ENCODE measurements at places on chromosomes 4 and X.

DNA sequence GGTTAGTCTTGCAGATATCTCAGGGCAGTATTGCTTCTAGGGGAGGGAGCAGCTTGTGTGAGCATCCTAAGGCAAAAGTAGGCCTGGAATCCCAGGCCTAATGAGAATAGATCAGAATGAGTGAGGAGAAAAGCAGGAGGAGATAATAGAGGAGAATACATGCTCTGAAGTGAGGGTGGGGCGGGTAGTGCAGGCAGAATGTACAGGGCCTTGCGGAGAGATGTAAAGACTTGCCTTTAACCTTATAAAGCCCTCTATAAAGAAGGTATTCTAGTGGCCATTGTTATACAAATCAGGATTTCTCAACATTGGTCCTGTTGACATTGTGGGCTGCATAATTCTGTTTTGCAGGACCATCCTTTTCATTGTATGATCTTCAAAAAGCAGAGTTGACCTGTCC, 855.3 kb downstream of the PCDH7 start:
- DNase-seq: no peak

DNA sequence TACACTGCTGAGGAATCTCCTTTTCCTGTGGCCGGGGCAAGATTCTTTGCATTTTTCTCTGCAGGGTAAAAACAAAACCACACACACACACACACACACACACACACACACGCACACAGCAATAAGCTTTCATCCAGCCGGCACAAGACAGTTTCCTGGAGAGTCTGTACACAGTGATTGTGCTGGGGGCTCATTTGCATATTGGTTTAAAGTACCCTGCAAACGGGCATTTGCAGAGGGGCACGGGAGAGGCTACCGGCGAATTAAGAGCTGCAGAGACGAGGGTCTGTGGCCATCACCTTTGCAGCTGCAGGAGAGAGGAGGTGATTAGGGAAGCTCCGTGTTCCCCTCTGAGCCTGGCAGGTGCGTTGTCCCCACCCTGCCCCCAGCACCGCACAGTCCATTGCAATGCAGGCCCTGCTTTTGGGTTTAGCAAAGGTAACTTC, 219.9 kb downstream of the SHOX start:
- DNase-seq: no peak

DNA sequence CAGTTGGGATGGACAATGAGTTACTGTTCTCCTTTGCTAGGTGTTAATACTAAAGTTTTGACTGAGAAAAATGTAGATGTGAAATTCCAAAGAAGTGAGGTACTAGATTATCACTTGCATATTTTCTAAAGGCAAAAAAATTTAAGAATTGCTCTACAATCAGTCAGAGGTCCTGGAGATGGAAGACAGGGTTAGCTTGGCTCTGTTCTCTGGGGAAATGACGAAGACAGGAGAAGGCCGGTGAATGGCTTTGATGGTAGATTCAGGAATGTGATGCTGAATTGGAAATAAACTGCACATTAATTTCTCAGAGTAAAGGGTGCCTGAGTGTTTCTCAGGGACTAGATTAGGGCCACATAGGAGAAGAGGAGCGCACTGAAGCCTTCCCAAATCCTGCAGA, 214.0 kb upstream of the LEF1 start:
- no peak for DNase-seq

GRCh38 chr4:4225915-4226605, 669 bp downstream of the OTOP1 start:
- no peak for DNase-seq

GRCh38 chr4:158538176-158538575, 16.5 kb downstream of the RXFP1 start:
- no peak for DNase-seq

- peak; percentile 42 for DNase-seq
Measured at GRCh38 chrX:24479924-24480323, 14.8 kb downstream of the PDK3 start.

GRCh38 chr4:158884280-158884679, 115.5 kb downstream of the FNIP2 start:
- DNase-seq: no peak

- DNase-seq: no peak
Measured at GRCh38 chrX:74438764-74439163, 17.5 kb downstream of the SLC16A2 start.

DNA sequence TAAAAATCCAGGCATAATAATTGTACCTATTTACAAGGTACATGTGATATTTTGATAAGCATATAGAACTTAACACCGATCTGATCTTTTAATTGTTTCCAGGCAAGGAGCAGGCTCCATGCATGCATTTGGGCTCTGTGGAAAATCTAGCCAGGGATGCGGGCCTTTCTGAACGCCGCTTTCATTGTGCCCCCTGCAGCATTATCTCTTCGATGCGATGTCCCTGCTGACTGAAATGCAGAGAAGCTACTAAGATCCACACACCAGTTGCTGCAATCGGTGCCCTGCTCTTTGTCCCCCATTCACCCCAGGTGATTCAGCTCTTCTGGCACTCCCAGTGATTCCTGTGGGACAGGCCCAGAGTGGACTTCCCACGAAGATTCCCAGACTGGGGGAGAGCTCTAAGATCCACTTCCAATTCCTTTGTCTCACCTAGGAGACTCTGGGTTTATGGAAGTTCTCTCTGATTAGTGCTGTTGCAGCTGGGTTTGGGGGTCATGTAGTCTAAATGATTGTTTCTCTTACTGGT, 254.3 kb upstream of the AGA start:
- no peak for DNase-seq

DNA sequence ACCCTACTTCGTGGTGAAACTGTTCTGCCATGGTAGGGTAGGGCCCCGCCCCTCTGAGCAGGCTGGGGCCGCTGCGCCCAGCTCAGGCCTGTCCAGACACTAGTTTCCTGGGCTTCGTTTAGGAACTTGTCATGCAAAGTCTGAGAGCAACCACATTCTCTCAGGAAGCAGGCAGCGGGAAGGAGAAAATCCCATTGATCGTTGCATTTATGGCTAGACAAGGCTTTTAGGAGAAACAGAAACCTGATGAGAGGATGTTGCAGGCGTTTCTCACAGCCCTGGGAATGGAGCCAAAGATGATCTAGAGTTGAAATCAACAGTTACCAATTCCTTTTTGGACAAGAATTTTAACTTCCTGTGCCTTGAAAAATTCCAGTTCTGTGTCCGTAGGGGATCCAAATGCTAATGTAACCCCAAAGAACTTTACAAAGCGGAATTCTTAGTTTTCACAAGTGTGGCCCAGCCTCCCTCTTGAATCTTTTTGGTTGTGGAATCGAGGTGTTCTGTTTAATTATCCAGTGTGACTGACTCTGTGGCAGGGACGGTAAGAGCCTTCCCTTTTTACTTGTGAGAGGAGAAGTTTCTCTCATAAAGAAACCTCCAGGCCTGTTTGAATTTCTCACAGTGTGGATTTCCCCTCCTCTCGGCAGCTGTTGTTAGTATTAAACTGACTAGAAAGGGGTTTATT, 4.5 kb upstream of the CXCL9 start:
- DNase-seq: no peak

DNA sequence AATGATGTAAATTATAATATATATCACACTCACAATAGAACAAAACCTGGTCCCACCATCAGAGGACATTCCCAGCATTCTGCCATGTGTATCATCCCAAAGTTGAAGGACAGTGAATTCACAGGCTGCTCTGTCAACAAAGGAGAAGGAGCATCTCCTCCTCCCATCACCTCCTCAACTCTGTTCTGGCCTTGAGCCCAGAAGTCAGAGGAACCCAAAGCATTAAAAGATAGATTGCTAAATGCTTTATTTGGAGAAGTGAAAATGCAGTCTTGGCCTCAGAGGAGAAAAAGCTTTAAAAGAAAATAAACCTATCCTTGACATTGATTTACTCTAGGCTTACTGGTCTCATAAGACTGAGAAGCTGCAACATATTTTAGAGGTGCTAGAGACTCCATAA, 268.8 kb upstream of the RASGEF1B start:
- DNase-seq: no peak

- DNase-seq: no peak
Measured at GRCh38 chr4:163107754-163108153, 58.9 kb downstream of the NAF1 start.

DNA sequence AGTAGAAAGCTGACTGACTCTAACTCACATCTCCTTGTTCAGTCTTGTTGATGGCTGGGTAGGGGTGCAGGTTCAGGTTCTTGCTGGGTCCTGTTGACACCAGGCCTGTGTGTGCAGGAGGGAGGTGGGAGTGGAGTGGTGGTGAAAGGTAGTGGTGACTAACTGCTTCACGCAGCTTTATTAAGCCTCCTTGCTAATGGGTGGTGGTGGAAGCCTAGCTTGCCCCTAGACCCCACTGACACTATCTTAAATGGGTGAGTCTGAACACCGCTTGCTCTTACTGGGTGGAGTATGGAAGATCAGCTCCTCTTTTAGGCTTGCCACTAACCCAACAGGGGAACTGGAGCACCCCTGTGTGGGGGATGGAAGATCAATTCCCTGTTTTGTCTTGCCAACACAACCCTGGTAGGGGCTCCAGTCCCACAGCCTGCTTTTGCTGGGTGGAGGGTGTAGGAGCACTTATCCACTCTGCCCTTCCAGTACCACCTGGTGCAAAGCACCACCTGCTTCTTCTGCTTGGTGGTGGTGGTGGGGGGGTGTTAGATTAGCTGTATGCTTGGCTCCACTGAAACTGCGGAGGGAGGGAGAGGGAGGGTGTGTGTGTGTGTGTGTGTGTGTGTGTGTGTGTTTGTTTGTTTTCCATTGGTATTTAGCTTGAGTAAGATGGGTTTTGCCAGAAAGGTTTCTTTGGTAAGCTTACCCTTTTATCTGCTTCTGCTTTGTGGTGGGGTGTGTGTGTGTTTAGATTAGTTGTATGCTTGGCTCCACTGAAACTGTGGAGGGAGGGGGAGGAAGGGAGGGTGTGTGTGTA, 25.6 kb downstream of the KDM6A start:
- no peak for DNase-seq

DNA sequence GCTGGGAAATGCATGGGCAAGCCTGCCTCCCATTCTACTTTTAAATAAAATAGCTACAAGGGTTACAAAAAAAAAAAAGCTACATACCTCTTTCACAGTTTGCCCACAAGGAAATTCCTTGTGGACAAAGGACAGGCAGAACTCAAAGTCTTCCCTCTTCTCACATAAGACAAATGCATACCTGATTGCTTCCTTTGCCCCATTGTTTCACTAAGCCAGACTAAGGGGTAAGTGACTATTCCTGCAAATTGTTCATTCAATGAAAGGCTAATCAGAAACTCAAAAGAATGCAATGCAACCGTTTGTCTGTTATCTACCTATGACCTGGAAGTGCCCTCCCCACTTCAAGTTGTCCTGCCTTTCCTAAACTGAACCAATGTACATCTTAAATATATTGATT, 780.6 kb downstream of the FAM133A start:
- DNase-seq: no peak

- no peak for DNase-seq
Measured at GRCh38 chr4:4406455-4407298, 19.8 kb downstream of the NSG1 start.
